ENCODE measurements at places on chromosomes 5 and 9.

GRCh38 chr9:133658442-133659431, 22.6 kb downstream of the DBH start:
- H3K36me3 ChIP-seq, result no peaks in the 10 kb centered on the region
- no peak overlapping the region for H3K4me3 ChIP-seq
- H3K4me1 ChIP-seq, result peaks cover 3% of the 10 kb centered on the region
- no peak overlapping the region for H3K27ac ChIP-seq
- no peak for DNase-seq

GRCh38 chr5:66171349-66172344, 27.5 kb downstream of the SREK1 start:
- DNase-seq, result no peak
- no peaks in the 10 kb centered on the region for H3K36me3 ChIP-seq
- no peak overlapping the region for H3K27ac ChIP-seq

GRCh38 chr5:90912476-90912875, 353.9 kb downstream of the ADGRV1 start:
- peaks cover 3% of the 10 kb centered on the region for H3K4me1 ChIP-seq
- DNase-seq, result no peak
- no peaks in the 10 kb centered on the region for H3K36me3 ChIP-seq
- no peak overlapping the region for H3K27ac ChIP-seq
- H3K4me3 ChIP-seq, result no peak overlapping the region

DNA sequence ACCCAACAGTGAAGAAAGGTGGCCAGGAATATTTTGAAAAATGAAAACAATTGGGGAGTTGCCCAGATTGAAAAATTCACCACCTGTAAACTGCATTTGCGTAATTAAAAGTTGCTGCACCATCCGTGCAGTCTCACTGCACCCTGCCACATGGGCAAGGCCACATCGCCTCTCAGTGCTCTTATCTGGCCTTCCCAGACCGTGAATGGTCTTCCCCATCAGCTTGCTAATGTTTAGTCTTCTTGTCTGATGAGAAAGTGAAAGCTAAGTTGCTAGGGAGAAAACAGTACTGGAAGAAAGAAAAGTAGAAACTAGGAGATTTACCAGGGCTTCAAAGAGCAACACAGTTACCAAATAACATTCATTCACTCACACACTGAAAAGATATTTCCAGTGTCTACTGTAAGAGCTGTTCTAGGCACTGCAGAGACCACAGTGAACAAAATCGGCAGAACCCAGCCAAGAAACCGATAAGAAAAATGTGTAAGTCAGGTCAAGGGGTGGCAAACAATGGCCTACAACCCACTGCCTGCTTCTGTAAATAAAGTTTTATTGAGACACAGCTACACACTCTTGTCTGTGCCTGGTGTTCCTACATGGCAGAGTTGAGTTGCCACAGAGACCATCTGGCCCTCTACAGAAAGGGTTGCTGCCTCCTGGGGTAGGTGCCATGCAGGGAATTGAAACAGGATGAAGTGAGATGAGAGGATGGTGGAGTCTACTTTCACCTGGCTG, 51.2 kb upstream of the CTSL start:
- no peaks in the 10 kb centered on the region for H3K27me3 ChIP-seq
- no peaks in the 10 kb centered on the region for H3K4me1 ChIP-seq
- no peak overlapping the region for H3K27ac ChIP-seq
- H3K4me3 ChIP-seq, result no peak overlapping the region

- H3K36me3 ChIP-seq, result no peaks in the 10 kb centered on the region
- no peaks in the 10 kb centered on the region for H3K27me3 ChIP-seq
- H3K4me1 ChIP-seq, result peaks cover 1% of the 10 kb centered on the region
- no peak for DNase-seq
- no peak overlapping the region for H3K27ac ChIP-seq
Observed at GRCh38 chr9:115625251-115625650, 507.3 kb upstream of the TNC start.

GRCh38 chr5:56656846-56657726, 158.3 kb upstream of the MAP3K1 start:
- H3K27me3 ChIP-seq, result no peaks in the 10 kb centered on the region
- DNase-seq, result no peak
- no peak overlapping the region for H3K27ac ChIP-seq
- no peak overlapping the region for H3K4me3 ChIP-seq
- no peaks in the 10 kb centered on the region for H3K36me3 ChIP-seq

Measured in iPS DF 6.9 (cell line).